Psoas muscle (tissue), 8 donors: ENCODE measurements at places on chromosomes 16 and 17. TPM values are rescaled to one million over a fixed set of nuclear protein-coding genes. Genes with fewer than 3 reads are reported as not detected.

The MAF gene
- total RNA-seq, result 40.4 TPM

The PLXDC1 gene
- total RNA-seq, result 2.3 TPM

The NAE1 gene
- total RNA-seq, result 30.8 TPM

The FBXW10 gene
- total RNA-seq, result 0.41 TPM

The GNG13 gene
- not detected for total RNA-seq

The NECAB2 gene
- not detected for total RNA-seq

The MRPL38 gene
- 168 TPM for total RNA-seq

GRCh38 chr17:69404399-69404798, 10.1 kb upstream of the MAP2K6 start:
- no peak overlapping the region for H3K4me3 ChIP-seq
- H3K36me3 ChIP-seq, result no peaks in the 10 kb centered on the region
- H3K4me1 ChIP-seq, result no peaks in the 10 kb centered on the region
- H3K27me3 ChIP-seq, result no peaks in the 10 kb centered on the region

DNA sequence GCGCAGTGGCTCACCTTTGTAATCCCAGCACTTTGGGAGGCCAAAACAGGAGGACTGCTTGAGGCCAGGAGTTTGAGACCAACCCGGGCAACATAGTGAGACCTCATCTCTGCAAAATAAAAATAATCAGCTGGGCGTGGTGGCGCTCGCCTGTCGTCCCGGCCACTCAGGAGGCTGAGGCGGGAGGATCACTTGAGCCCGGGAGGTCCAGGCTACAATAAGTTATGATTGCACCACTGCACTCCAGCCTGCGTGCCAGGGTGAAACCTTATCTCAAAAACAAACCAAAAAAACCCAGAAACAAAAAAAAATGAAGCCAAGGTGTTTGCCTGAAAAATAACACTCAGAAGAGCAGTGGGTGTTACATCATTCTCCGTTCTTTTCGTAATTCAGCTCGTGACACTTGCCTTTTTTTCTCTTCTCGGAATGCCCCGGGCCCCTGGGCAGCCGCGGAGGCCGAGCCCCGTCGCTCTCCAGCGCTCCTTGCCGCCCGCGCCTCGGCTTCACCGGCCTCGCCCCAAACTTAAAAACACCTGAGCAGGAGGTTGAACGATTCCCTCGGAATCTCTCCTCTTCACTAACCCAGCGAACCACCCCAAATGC, 17.0 kb downstream of the PRCD start:
- no peaks in the 10 kb centered on the region for H3K36me3 ChIP-seq
- no peaks in the 10 kb centered on the region for H3K27me3 ChIP-seq
- peak overlapping the region; percentile 86 for H3K27ac ChIP-seq

DNA sequence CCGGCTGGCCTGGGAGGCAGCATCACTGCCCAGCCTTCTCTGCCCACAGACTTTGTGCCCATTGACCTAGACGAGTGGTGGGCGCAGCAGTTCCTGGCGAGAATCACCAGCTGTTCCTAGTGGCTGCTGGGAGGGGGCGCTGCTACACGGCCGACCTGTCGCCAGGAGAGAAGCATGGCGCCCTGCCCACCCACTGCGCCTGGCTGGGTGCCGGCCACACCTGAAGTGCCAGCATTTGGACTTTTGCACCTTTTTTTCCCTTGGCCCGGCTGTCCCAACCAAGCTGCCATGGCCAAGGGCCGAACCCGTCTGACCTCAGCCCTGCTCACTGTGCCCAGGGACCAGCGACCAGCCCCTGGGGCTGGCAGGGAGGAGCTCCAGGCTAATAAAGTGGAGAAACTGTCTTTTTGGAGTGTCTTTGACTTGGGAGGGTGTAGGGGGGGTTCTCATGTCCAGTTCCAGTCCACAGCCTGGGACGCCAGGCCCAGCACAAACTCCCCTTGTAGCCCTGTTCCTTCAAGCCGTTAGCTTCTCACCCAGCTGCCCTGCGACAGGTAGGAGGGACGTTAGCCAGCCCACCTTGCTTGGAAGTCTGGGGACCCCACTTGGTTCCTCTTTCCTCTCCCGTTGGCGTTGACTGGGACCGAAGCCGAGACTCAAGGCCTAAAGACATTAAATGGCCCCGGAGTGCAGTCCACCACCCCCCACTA, 939 bp upstream of the WDR90 start:
- peak overlapping the region; percentile 88 for H3K4me3 ChIP-seq
- DNase-seq, result no peak
- H3K4me1 ChIP-seq, result peaks cover 58% of the 10 kb centered on the region
- H3K27me3 ChIP-seq, result no peaks in the 10 kb centered on the region
- H3K36me3 ChIP-seq, result no peaks in the 10 kb centered on the region

GRCh38 chr16:16063683-16064082, 114.3 kb downstream of the ABCC1 start:
- H3K4me1 ChIP-seq, result peaks cover 34% of the 10 kb centered on the region
- no peak for DNase-seq
- peak overlapping the region; percentile 19 for H3K27ac ChIP-seq
- H3K27me3 ChIP-seq, result no peaks in the 10 kb centered on the region
- no peak overlapping the region for H3K4me3 ChIP-seq
- H3K36me3 ChIP-seq, result peaks cover 10% of the 10 kb centered on the region

GRCh38 chr17:41799366-41799765, 12.4 kb downstream of the P3H4 start:
- no peaks in the 10 kb centered on the region for H3K27me3 ChIP-seq
- H3K4me3 ChIP-seq, result no peak overlapping the region
- no peak for DNase-seq
- peaks cover 6% of the 10 kb centered on the region for H3K4me1 ChIP-seq
- no peaks in the 10 kb centered on the region for H3K36me3 ChIP-seq

DNA sequence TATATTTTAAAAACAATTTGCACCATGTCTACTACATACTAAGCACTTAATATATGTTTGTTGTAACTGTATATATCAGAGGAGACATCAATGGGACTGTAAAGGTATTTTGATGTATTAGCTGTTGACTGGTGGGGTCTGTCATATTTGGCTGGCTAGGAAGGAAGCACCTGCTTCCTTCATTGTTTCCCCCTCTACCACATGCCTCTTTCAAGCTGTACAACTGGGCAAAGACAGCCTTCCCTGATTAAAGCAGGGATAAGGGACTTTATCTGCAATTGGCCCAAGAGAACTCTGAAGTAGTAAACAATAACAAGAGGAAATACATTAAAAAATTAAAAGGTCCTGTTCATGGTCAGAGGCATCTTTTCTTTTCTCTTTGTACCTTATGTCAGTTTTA, 5.5 kb upstream of the SLFN12L start:
- H3K27me3 ChIP-seq, result no peaks in the 10 kb centered on the region
- no peaks in the 10 kb centered on the region for H3K4me1 ChIP-seq
- no peaks in the 10 kb centered on the region for H3K36me3 ChIP-seq
- no peak overlapping the region for H3K27ac ChIP-seq
- no peak for DNase-seq

- H3K27ac ChIP-seq, result no peak overlapping the region
- no peak overlapping the region for H3K4me3 ChIP-seq
- H3K27me3 ChIP-seq, result peaks cover 27% of the 10 kb centered on the region
Observed at GRCh38 chr17:8797621-8798175, 1.5 kb downstream of the MFSD6L start.

GRCh38 chr17:67531291-67531690, 154.2 kb downstream of the PITPNC1 start:
- H3K4me3 ChIP-seq, result no peak overlapping the region
- no peak for DNase-seq
- H3K27me3 ChIP-seq, result no peaks in the 10 kb centered on the region
- peaks cover 11% of the 10 kb centered on the region for H3K4me1 ChIP-seq

DNA sequence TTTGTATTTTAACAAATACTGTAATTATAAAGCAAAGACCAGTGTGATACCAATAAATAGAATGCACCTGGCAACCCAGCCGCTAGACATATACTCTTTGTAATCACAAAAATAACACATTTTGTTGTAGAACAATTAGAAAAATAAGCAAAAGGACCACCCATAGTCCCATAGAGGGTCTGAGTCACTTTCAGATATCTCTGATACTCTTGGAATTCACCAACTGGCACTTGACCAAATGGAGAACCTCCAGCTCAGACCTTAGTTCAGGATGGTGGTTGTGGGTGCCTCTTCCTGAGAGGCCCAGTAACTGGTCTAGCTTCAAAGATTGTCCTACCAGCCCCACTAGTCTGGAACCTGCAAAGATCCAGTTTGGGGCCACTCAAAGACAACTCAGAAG, 789 bp upstream of the TERF2 start:
- no peaks in the 10 kb centered on the region for H3K27me3 ChIP-seq
- peaks cover 11% of the 10 kb centered on the region for H3K4me1 ChIP-seq
- H3K4me3 ChIP-seq, result peak overlapping the region; percentile 74

GRCh38 chr16:13150181-13150885, 248.9 kb downstream of the SHISA9 start:
- peaks cover 2% of the 10 kb centered on the region for H3K27me3 ChIP-seq
- H3K36me3 ChIP-seq, result no peaks in the 10 kb centered on the region
- H3K27ac ChIP-seq, result no peak overlapping the region
- H3K4me1 ChIP-seq, result no peaks in the 10 kb centered on the region
- no peak for DNase-seq
- H3K4me3 ChIP-seq, result no peak overlapping the region

- no peaks in the 10 kb centered on the region for H3K4me1 ChIP-seq
- no peak for DNase-seq
- H3K36me3 ChIP-seq, result no peaks in the 10 kb centered on the region
- no peak overlapping the region for H3K4me3 ChIP-seq
- H3K27ac ChIP-seq, result no peak overlapping the region
Observed at GRCh38 chr17:34651402-34651811, 72.0 kb downstream of the TMEM132E start.

- H3K4me1 ChIP-seq, result peaks cover 14% of the 10 kb centered on the region
- no peak overlapping the region for H3K4me3 ChIP-seq
- H3K36me3 ChIP-seq, result peaks cover 66% of the 10 kb centered on the region
- DNase-seq, result peak; percentile 74
- H3K27ac ChIP-seq, result no peak overlapping the region
- H3K27me3 ChIP-seq, result no peaks in the 10 kb centered on the region
Observed at GRCh38 chr16:67198238-67198734, 645 bp upstream of the ELMO3 start.

- H3K4me1 ChIP-seq, result no peaks in the 10 kb centered on the region
- no peak for DNase-seq
- no peak overlapping the region for H3K4me3 ChIP-seq
Observed at GRCh38 chr17:70636517-70637133, 467.3 kb downstream of the KCNJ2 start.

- H3K27me3 ChIP-seq, result no peaks in the 10 kb centered on the region
- no peaks in the 10 kb centered on the region for H3K4me1 ChIP-seq
- H3K4me3 ChIP-seq, result no peak overlapping the region
- H3K27ac ChIP-seq, result no peak overlapping the region
- H3K36me3 ChIP-seq, result no peaks in the 10 kb centered on the region
Observed at GRCh38 chr16:9900576-9900975, 281.7 kb downstream of the GRIN2A start.
